ENCODE measurements at places on chromosomes 2 and 18.

DNA sequence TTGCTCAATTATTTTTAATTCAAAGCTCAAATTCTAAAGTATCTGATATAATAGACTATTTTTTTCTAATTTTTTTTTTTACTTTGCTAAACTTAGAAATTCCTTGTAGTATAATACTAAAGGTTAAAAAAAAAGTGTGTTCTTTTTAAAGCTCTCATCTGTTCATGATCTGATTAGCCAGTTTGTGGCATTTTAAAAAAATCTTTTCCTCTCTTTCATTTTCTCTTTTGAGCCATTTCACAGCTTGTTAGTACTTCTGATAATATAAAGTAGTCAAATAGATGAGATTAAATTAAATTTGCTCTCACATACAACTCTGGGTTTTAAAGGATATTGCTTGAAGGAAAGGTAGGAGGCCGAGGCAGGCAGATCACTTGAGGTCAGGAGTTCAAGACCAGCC is 40.7 kb upstream of the NEMP2 start:
- no peak for DNase-seq

DNA sequence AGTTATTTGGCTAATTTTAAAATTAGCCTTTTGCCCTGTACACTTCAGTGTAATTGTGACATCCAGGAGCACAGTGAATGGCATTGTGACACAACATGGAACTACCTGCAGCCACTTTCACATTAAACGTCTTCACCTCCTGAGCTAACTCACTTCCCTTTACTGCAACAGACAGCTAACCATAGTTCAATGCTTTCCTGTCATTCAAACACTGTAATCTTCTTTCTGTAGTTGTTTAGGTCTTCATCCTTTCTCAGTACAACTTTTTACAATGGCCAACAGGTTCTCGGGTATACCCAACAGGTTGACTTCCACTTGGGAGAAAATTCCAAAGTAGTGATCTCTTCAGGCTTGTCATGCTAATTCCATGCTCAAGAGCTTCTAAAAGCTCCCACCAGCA is 8.6 kb upstream of the AGPS start:
- no peak for DNase-seq

DNA sequence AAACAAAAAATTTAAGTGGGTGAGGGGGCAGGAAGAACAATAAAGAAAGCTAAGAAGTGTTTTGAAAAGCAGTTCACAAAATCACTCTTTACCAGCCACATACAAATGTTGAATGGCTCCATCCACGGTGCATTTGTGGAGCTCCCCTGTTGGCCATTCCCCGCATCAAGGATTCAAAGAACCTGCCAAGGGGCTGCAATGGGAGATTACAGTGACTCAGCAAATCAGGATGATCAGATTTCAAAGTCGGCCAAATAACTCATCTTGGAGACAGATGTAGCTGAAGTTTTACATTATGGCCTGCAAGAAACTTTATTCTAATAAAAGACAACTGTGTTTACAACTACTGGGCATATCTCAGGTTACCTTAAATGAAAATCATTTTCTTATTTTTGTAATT is 26.9 kb downstream of the COL4A3 start:
- DNase-seq = no peak

GRCh38 chr18:42891705-42892104 is 223.8 kb downstream of the RIT2 start:
- DNase-seq = no peak

DNA sequence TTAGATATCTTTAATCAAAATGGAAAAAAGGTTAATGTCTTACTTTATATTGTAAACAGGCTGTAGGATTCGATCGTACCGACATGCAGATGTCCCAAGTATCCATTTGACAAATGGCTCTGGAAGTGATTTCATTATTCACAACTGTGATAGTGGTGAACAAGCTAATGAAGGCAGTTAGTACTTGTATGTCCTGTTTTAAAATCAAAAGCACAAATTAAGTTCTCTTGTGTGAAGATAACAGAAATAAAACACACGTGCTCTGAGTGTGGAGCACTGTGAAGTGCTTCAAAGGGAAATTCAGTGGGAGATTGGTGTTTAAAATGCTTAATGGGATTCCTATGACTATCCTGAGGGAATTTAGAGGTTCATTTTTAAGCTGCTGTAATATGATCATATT is 8.6 kb upstream of the LRP1B start:
- DNase-seq = no peak

GRCh38 chr18:45402485-45403056 is 212.7 kb upstream of the SLC14A2 start:
- DNase-seq = no peak

DNA sequence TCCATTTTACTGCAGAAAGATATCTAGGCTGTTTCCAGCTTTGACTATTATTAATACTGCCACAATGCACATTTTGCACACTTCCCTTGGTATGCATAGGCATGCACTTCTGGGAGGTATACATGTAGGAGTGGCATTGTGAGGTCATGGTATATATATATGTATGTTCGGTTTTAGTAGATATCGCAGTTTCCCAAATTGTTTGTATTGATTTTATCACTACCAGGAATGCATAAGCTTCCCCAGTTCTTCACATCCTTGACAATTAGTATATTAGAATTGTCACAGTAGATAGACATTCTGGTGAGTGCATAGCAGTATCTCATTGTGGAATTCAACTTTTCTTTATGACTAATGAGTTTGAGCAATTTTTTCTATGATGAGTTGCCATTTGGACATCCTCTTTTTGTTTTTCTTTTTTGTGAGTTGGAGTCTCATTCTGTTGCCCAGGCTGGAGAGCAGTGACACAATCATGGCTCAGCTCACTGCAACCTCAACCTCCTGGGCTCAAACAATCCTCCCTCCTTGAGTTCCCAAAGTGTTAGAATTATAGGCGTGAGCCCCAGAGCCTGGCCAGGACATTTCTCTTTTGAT is 4.2 kb upstream of the GRB14 start:
- DNase-seq = no peak

DNA sequence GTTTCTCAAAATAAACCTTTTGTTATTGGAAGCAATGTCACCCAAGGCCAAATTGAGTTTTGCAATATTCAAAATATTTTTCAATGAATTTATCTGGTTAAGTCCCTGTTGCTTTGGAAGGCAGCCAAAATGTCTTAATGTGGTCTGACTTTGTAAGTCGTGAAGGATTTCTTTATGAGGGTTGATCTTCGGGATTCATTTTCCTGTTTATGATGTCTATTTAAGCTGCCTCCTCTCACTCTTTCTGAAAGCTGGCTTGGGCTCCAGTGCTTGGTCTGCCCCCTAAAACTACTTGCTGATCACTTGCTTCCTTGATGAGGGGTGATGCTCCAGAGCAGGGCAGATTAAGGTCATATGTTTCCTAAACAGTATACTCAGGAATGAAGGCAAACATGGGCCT is 141.1 kb downstream of the ANTXR1 start:
- no peak for DNase-seq

- no peak for DNase-seq
These were observed 69.8 kb downstream of the CIB4 start for GRCh38 chr2:26571316-26571715.
